ENCODE measurements at places on chromosomes 7 and 10.

- no peak for DNase-seq
Measured at GRCh38 chr10:4748491-4749270, 77.3 kb upstream of the AKR1E2 start.

GRCh38 chr10:44424298-44424697 lies 39.4 kb upstream of the CXCL12 start:
- no peak for DNase-seq

- no peak for DNase-seq
Measured at GRCh38 chr10:52451817-52452216, 137.7 kb downstream of the DKK1 start.

GRCh38 chr7:66013938-66014337 lies 31.9 kb upstream of the GUSB start:
- no peak for DNase-seq

DNA sequence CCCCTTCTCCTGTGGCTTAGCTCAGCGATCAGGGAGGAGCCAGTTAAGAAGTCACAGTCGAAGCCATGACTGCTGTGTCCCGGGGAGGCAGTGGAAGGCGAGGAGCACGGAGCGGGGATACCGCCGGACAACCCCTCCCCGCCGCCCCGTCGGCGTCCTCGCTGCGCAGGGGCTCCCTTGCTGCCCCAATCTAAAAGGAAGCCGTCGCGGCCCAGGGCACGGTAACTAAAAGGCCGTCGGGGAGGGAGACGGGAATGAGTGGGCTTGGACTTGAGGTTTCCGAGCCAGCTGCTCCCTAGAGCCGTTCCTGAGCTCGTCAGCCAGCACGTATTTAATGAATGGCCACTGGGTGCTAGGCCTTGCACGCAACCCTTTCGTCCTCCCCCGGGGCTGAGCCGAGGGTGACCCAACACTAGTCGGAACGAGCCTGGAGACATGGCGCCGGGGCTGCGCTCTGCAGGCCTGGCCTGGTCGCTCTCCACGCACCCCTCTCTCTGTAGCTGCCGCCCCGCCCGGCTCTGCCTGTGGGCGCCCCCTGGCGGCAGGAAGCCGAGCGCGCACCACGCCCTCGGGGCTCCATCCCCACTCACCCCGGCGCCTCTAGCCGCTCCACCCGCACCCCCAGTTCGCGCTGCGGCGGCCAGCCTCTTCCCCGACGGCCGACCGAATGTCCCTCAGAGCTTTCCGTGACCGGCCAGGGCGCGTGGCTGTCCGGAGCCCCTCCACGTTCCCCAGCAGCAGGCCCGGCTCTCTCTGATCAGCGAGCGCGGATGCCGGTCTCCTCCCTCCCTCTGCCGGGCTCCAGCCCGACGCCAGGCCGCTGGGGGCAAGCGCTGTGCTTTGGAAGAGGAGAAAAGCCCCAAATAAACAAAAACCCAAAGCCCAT lies 29.3 kb upstream of the KCNK18 start:
- DNase-seq: peak; percentile 48

DNA sequence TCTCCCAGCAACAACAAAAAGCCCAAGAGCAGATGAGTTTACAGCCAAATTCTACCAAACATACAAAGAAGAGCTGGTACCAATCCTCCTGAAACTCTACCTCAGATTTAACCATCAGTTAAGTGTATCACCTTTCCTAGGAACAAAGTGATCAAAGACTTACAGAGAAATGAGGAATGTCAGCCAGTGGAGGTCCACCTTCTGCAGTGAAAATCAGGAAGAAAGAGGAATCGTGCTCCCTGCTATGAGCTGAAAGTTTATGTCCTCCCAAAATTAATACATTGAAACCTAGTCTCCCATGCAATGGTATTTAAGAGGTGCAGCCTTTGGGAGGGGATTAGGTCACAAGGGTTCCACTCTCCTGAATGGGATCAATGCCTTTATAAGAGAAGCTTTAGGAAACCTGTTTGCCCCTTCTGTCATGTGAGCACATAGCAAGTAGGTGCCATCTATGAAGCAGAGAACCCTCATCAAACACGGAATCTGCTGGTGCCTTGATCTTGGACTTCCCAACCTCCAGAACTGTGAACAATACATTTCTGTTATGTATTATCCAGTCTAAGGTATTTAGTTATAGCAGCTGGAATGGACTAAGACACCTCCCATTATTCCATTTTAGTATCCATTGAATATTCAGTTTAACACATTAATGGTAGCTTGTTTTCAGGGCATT lies 139.0 kb upstream of the FZD8 start:
- DNase-seq: no peak

DNA sequence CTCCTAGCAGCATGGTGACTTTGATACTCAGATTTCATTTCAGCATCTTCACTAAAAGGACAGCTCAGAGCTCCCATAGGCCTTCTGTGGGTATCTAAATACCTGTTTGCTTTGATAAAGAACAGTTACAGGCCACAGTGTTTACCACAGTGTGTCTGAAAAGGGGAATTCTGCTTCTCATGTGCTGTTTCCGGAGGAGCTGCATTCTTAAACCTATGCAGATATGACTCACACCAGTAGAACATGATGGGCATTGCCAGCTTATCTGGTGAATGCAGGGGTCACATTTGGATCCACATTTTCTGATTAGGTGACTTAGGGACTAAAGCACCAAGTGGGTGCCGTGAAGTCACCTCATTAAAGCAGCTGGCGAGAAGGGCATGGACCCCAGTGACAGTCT lies 52.6 kb downstream of the TRRAP start:
- DNase-seq: no peak

GRCh38 chr10:96453856-96454583 lies 59.7 kb downstream of the TLL2 start:
- DNase-seq: no peak

GRCh38 chr7:127586346-127586745 lies 950 bp upstream of the GCC1 start:
- DNase-seq: no peak

DNA sequence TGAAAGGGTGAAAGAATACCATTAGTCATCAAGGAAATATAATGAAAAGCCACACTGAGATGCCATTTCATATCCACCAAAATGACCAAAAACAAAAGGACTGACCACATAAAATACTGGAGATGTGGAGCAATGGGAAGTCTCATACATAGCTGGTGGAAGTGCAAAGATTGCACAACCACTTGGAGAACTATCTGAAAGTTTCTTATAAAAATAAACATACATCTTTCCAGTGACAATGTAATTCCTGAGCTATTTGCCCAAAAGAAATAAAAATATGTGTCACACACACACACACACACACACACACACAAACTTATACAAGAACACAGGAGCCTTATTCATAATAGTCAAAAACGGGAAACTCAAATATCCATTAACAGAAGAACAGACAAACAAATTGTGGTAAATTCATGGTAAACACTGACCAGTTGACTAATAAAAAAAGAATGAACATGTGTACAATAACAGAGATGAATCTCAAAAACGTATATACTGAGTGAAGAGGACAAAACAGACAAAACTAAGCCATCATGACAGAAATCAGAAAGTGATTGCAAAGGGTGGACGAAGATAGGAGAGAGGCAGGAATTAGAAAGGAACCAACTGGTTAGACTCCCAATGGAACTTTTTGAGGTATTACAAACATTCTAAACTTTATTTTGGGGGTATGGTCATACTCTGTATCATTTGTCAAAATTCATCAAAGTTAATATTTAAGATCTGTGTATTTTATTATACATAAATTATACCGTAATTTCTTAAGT lies 21.5 kb downstream of the WASL start:
- DNase-seq: no peak

DNA sequence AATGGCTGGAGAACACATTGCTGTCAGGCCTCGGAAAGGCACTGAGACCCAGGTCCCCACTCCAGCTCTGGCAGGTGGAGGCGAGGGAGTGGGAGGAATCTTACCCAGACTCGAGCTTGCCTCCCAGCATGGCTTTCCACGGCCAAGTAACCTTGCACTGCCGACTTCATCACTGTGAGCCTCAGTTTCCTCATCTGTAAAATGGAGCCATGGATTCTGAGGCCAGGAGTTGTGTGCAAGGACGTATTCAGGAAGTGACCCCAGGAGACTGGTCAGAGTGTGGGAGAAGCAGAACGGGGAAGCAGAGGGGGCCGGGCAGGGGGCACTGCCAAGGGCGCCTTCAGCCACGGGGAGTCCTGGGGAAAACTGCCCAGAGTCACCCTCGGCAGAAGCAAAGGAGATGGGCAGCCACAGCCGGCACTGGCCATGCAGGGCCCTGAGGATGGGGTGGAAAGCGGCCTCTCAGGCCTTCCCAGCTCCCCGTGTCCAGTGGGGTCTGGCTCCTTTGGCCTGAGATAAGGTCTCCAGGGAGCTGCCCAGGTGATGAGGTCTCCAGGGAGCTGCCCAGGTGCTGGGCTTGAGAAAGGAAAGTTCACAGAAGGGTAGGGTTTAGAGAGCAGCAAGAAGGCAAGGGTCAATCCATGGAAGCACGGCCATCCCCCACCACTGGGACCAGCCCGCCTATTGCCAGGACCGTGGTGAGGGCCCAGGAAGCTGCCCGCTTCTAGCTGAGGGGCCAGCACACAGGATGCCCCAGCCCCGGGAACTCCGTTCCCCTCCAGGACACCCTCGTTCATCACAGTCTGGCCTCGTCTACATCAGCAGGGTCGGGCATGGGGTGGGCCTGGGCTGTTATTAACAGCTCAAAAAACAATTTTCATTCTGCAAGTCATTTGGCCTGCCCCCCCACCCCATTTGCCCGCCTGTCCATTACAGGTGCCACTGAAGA lies 34.3 kb upstream of the EN2 start:
- DNase-seq: no peak

- no peak for DNase-seq
Measured at GRCh38 chr7:144812379-144813283, 23.2 kb downstream of the TPK1 start.

GRCh38 chr7:134452991-134453473 lies 5.9 kb downstream of the AKR1B1 start:
- no peak for DNase-seq

DNA sequence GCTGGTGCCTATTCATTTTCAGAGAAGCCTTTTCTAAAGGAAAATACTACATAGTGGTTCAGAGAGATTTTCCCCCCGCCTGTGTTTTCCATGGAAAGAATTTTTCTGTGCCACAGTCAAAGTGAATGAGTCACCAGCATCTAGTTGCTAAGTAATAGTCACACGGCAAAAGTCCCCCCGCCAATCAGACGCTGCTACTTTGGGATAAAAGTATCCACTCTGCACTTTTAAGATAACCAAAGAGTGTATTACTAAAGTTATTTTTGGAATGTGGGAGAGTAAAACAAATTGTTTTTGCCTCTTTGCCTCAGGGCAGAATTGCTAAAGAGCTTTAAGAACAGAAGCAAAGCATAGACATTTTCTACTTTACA lies 23.5 kb downstream of the ABLIM1 start:
- DNase-seq: no peak

DNA sequence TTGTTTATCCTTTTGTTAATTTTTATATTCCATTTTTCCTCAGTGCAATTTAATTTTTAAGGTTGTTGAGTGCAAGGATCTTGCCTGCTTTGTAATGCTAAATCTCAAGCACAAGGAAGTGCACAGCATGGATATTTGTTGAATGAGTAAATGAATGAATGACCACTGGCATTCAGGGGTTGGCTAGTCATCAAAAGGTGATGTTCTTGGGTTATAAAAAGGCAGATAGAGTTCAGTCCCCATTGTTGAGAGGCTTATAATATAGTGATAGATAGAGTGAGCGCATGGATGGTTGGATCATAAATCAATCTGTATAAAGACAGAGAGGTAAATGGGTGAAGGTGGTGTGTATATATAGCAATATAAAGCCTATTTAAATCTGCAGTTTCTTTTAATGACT lies 193.2 kb upstream of the KLF6 start:
- DNase-seq: no peak

DNA sequence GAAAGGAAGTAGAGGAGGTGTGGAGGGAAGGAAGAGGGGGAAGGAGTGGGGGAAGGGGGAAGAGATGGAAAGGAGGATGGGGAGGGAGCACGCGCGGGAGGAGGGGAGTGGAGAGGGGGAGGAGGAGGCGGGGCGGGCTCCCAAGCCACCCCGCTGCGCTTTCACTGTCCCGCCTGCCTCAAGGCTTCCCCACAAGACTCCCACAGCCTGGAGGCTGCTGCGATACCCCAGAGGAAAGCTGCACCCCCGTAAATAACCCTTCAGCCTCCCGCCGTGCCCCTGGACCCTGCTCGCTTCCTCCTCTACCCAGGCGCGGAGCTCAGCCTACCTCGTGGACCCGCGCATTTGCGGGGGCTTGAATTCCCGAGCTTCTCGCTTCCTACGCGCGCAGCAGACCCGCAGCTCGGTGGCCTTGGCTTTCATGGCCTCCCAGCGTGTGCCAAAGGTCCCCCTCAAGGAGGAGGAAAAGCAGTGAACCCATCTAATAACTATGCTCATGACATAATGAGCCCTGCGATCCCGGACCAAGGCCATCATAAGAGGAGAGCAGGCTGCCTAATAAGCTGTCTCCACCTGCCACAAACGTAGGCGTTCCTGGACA lies at the start of gene C10orf67:
Gene C10orf67, minus strand, starts transcription at position 557 of the 601 bp plus-strand sequence. Its CDS starts 23 bp downstream, at position 534.
- no peak for DNase-seq

- no peak for DNase-seq
Measured at GRCh38 chr10:71790749-71791440, 17.6 kb upstream of the VSIR start.

- DNase-seq: no peak
Measured at GRCh38 chr7:1738511-1738910, 68.4 kb downstream of the ELFN1 start.

DNA sequence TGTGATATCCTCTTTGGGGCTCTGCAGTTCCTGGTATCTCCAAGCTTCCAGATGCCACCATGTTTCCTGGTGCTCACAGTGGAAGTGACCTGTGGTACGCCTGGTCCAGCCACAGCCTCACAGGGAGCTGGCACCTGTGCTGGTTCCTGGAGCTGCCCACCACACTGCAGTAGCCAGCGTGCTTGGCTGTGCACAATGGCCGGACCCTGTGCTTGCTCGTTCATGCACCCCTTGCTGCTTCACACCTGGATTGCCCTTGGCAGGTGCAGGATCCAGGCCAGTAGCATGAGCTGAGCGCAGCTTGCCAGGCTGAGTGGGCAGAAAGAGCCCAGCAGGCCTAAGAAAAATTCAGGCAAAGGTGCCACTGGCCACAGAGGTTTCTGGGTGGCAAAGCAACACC lies 11.4 kb upstream of the ECHDC3 start:
- no peak for DNase-seq

DNA sequence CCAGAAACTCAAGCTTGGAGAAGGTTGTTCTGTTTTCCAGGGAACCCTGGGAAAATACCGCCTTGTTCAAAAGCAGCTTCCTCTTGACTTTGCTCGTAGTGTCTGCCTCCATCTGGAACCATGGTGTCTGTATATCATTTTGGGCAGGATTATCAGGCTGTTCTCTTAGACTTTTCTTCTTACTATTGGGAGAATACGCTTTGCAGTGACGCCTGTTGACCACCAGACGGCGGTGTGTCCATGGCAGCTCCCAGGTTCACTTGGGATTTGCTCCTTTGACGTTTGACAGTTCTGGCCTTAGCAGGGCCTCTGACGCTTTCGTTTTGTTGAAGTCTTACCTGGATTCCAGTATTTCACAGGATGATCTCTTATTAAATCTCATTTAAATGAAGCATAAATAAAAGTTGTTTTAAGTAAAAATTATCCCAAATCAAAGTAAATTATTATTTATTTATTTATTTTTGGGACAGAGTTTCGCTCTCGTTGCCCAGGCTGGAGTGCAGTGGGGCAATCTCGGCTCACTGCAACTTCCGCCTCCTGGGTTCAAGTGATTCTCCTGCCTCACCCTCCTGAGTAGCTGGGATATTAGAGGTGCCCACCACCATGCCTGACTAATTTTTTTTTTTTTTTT lies 41.8 kb upstream of the GJD4 start:
- peak; percentile 38 for DNase-seq

GRCh38 chr7:28166982-28167715 lies 13.4 kb downstream of the JAZF1 start:
- no peak for DNase-seq
